Activated CD4-positive, CD25-positive, alpha-beta regulatory T cell (primary cell): ENCODE measurements at places on chromosomes 12 and 14.

GRCh38 chr12:4768341-4768740, 48.1 kb downstream of the GALNT8 start:
- no peak for DNase-seq

DNA sequence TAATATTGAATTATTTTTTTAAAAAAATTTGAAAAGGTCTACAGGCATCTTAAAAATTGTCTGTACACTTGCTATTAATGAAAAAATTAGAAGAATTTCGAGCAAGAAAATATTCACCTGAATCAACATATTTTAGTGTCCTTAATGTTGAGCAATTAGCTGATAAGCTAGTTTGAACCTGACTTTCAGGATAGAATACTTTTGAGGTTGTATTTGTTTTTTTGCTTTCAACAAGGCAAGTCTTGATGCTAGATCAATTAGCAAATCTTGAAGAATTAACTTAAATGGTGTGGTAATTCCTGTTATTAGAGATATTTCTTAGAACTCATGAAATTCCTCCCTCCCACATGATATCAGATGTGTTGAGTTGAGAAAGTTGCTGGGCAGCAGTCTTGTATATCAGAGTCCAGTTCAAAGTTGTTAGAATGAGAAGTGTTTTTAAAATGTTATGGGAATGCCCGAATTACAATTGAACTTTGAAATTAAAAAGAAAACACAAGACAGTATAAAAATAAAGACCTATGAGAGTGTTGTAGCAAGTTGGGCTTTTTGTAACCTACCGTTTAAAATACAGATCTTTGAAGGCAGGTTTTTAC, 119.2 kb downstream of the TRMT5 start:
- DNase-seq = no peak

GRCh38 chr12:132439333-132439904, 50.5 kb upstream of the FBRSL1 start:
- DNase-seq = no peak

- no peak for DNase-seq
These were observed 2.7 kb downstream of the ARID2 start for GRCh38 chr12:45732250-45732649.

DNA sequence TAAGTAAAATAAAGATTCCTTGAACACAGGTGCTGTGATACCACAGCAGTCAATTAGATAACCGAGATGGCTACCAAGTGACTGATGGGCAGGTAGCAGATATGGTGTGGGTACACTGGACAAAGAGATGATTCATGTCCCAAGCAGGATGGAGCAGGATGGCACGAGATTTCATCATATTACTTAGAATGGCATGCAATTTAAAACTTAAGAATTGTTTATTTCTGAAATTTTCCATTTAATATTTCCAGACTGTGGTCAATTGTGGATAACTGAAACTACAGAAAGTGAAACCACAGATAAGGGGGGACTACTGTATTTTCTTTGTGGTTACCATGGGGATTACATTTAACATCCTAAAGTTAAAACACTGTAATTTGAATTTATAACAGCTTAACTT, 7.5 kb upstream of the ZFP36L1 start:
- DNase-seq = no peak

DNA sequence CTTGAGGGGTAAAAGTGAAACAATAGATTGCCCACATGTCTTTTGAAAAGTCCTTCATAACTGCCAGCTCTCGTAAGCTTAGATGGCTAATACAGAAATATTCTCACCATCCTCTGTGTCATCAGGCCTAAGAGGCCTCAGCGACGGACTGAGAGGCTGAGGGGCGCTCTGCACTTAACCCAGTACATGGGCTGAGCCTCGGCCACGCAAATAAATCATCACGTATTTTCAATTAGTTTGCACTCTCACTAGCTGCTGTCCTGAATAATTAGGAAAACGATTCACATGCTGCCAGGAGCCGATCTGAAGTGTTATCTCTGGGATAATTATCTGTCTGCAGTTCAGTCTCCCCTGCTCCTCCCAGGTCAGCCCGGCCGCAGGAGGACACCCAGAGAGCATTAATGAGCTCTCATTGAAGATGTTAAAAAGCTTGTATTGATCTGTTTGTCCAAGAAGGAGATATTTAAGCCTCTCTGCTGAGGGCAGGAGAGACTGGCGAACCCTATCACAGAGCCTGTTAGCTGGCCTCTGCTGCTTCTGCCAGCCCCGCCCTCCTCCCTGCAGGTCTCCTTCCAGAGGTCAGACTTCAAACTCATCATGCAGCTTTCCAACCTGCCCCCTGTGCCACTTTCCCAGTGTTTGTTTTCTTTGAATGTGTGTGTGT, 1051.3 kb downstream of the VRK1 start:
- no peak for DNase-seq

- DNase-seq = no peak
These were observed 1.6 kb downstream of the MFAP5 start for GRCh38 chr12:8661016-8661415.

GRCh38 chr12:46442738-46443137, 70.2 kb upstream of the SLC38A2 start:
- no peak for DNase-seq

DNA sequence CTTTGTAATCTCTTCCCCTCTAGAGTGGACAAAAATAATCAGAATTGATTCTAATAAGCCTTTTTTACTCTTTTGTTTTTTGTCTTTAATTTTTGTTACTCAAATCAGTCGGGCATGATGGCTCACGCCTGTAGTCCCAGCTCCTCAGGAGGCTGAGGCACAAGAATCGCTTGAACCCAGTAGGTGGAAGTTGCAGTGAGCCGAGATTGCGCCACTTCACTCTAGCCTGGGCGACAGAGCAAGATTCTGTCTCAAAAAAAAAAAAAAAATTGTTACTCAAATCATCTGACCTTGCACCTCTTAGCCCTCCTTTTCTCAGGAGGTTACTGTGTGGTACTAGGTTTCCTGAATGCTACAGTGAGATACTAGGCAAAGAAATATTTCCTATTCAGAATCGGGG, 280.6 kb downstream of the PDZRN4 start:
- DNase-seq = no peak

GRCh38 chr14:94676495-94677185, 64.4 kb downstream of the SERPINA3 start:
- no peak for DNase-seq

DNA sequence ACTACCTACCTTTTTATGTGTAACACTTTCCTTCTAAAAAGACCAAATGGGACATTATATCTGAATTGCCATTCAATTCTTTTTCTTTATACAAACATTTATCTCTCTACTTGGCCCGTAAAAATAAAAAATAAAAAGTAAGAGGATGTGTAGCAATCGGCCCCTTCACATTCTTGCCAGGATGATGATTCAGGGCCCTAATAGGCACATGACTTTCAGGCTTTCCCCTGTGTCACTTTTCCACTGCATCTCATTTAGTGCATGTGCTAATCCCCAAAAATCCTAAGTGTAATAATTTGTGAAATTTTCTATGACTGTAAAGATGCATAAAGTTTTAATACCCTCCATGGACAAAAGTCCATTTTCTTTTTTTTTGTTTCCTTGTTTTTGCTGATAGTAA, 23.0 kb upstream of the ATP2B1 start:
- no peak for DNase-seq

DNA sequence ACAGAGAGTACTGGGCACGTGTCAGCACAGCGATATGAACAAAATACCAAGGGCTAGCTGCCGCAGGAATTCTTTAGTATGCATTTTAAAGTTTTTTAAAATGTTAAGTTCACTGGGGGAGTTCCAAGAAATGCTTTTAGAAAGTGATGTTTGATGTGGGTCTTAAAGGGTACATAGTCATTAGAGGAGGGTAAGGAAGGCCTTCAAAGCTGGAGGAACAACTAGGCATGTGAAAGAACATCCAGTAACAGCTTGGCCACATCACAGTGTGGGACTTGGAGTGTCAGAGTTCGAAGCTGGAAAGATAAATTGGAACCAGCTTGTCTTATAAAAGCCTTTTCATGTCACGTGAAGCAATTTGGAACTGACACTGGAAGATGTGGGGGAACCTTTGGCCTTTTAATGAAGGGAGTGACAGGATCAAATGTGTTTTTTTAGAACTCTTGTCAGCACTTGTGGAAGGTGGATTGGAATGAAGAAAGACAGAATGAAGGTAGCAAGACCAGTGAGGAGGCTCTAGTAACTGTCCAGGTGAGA, 57.7 kb downstream of the WDR20 start:
- no peak for DNase-seq

DNA sequence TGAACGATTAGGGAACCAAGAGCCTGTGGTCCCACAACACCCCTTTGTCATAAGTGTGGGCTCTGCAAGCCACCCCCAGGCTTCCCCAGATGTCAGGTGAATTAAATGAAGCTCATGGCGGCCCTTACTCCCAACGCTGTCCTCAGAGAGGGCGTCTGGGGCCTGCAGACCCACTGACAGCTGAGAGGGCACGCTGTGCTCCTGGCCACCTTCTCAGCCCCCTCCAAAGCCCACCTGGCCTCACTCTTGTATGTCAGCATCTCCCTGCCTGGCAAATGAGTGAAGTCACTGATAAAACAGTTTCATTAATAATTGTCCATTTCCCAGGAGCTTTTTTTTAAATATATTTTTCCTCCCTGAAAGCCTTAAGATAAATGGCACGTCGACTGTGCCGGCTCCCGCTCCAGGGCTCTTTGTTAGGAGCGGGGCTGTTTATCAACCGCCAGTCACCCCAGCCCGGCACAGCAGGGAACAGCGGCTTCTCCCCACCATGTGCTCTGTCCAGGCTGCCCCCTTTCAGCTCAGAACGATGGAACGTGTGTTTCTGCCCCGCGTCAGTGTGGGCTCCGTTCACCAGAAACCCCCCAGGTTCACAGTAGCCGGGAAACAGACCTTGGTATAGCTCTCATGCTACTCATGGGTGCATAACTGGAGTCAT, 94.7 kb upstream of the SFSWAP start:
- DNase-seq = no peak

GRCh38 chr14:33934043-33934750, 16.7 kb downstream of the EGLN3 start:
- no peak for DNase-seq

- DNase-seq = no peak
These were observed 749.2 kb downstream of the NOVA1 start for GRCh38 chr14:25848601-25849000.

DNA sequence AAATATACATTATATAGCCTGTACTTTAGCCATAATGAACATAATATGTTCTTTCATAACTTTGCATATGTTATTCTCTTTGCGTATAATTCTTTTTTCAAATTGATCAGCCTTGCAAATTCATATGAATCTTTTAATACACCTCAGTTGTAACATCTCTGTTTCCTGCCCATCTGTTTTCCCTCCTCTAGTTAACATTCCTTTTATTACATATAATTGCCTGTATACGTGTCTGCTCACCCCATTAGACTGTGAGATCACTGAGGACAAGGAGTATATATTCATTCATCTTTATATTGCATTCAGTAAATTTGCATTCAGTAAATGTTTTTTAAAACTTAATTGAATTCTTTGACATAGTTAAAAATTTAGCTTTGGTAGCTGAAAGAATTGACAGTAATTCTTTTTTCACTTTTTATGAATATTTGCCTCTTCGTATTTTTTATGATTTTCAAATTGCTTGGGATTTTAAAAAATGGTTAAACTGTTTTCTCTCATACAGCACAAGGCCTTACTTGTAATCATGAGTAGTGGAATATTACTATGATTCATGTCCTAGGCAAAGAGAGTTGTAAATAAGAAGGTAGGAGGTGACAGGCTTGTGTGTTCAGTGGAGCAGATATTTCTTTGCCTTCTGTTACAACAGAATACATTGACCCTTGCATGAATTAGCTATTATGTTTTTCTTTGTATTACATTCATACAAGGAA, 32.8 kb upstream of the KLHL42 start:
- no peak for DNase-seq

- DNase-seq = no peak
These were observed 3.1 kb downstream of the CBLN3 start for GRCh38 chr14:24426150-24426911.

- no peak for DNase-seq
These were observed 20.0 kb downstream of the NAV3 start for GRCh38 chr12:77850698-77851097.

DNA sequence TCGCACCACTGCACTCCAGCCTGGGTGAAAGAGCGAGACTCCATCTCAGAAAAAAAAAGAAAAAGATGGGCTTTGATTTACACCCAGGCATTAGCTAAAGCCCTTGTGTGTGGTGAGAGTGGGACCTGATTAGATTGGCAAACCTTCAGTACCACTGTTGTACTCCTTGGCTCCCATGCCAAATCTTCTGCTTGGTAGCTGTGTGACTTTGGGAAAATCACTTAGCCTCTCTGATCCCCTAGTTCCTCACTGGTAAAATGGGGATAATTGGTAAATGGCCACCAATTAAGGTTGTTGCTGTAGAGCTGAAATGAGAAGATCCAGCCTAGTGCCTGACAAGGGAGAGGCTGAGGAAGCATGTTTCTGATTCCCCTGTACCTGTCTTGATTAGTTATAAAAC, 63.7 kb downstream of the SLC25A47 start:
- DNase-seq = no peak

DNA sequence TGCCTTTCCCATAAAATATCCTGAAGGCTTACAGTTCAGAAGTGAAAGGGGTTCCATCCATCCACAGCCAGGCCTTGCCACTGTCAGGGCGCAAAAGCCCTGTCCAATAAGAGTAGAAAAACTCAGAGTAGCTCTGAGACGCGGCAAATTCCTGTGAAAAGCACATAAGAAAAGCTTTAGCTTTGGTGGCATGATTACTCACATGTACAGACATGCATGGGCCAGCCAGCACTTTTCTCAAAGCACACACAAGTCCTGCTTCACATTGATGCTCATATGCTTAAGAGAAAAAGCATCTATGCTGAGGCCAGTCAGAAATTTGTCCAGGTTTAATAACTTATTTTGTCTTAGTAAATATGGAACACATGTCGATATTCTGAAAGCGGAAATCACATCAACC, 25.5 kb downstream of the CLEC1A start:
- DNase-seq = no peak

GRCh38 chr14:88352698-88353097, 29.6 kb upstream of the KCNK10 start:
- no peak for DNase-seq

DNA sequence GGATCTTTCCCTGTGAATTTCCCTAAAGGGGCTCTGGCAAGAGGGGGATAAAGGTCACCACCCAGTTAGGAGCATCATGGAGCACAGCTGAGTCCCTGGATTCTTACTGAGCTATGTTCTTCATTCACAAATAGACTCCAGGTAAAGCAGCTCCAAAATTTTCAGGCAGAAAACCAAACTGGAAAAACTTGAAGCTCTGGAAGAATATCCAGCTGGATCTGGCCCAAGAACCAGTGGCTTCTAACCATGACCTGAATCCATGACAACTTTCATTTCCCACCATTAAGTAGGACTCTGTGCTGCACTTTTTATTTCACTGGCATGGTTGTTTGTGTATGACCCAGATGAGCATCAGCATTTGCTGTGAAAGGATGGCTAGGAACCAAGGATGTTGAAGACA, 180.4 kb upstream of the FKBP4 start:
- no peak for DNase-seq

- no peak for DNase-seq
These were observed 104.6 kb downstream of the EGLN3 start for GRCh38 chr14:33846100-33846824.

GRCh38 chr12:85559127-85559526, 277.1 kb downstream of the RASSF9 start:
- DNase-seq = no peak

- no peak for DNase-seq
These were observed 428.3 kb downstream of the FUT8 start for GRCh38 chr14:65840786-65841185.
